ENCODE measurements at places on chromosomes 4 and X.

- no peak for DNase-seq
These were observed 62.0 kb downstream of the MAOA start for GRCh38 chrX:43718081-43718480.

GRCh38 chr4:1862055-1862911 is 6.3 kb upstream of the LETM1 start:
- DNase-seq, result peak; percentile 20

GRCh38 chr4:77082886-77083608 is 7.3 kb upstream of the CCNI start:
- DNase-seq, result no peak

DNA sequence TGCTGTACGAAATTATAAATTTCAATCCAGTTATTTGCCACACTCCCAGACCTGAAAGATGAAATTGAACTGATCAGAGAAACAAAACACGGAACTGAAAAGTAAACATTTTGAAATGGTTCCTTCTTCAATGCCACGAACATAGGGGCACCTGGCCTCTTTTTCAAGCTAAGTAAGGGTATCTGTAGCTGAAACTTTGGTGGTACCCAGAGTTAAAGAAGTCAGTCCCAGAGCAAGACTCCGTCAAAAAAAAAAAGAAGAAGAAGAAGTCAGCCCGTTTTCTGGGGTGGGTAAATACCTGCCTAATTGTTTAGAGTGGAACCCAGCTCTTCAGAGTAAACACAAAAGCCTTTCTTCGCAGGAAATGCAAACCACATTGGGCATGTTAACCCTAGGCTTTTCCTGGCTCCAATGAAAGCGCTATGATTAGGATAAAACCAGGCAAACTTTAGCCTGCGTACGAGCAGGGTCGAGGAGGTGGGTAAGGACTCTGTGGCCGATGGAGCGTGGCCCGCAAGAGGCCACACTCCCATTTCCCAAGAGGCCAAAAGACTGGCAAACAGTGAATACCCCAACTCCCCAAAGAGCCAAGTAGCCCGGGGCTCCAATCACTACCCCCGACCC is 1.3 kb downstream of the ANTXR2 start:
- DNase-seq, result no peak

DNA sequence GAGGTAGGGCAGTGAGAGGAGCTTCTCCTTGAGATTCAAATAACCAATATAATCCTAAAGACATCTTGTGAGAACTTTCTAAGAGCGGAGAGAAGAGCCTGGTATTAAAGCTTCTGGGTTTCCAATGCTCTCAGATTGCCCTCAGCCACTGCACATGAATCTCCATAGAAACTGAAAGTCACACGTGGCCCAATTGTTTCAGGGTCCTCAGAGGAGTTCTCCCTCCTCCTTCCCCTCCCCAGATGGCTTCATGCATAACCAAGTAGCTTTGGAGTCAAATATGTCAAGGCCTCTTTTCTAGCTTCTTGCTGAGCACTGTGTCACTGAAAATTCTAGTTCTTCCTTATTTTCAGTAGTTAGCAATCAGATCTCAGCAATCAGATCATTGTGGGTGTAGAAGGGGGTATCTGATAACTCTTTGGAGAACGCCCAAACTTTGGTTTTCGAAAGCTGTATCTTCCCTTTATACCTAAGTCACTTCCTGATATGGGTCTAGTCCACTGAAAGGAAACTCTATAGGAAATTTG is 2.2 kb downstream of the BTK start:
- no peak for DNase-seq

DNA sequence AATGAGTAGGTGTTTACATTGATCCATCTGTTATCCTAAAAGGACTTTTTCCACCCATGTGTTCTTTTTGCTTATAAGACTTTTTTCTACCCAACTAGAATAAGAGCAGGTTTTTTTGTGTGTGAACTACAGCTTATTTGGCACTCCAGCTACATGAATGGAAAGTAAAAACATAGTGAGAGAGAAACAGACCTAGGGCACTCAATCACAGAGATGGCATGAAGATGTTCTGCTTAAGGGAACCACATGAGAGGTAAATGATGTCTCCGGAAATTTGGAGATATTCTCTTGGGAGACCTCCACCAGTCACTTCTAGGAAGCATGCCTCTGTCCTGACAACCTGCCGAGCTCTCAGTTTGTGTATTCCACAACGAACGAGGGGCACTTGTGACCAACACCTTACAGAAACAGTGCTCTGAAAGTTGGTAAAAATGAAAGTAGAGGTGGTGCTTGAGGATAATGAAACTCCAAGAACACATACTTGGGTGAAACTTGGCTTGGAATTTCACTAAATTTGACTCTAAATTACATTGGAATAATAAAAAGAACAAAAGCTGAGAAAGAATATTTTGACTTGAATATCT is 788.4 kb upstream of the GALNTL6 start:
- DNase-seq, result no peak
